ENCODE measurements at places on chromosomes 1 and 21. TPM values are rescaled to one million over a fixed set of nuclear protein-coding genes. Genes with fewer than 3 reads are reported as not detected.

DNA sequence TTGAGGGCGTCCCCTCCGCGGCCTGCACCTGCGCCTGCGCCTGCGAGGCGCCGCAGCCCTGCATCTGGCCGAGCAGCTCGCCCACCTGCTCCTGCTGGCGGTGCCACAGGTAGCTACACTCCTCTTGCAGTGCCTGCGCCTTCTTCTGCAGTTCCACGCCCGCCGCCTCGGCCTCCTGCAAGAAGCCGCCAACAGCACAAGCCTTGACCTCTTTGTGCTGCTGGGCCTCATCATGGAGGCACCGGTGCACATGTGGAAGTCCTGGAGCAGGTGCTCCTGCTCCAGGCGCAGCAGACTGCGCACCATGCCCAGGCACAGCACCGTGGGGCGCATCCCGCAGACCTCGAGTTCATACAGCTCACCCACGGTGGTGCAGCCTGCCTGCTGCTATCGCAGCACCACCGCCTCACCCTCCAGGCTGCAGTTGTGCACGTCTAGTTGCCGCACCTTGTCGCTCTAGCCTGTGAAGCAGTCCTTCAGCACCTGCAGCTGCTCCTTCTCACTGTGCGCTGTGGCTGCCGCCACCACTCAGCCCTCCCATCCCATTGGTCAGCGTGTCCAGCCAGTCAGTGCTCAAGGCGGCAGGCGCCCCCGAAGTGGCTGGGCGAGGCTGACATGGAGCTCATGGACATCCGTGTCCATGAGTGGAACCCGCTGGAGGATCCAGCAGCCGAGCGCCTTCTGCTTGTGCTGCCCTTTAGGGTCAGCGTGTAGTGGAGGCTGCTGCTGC, 12.2 kb upstream of the CD2 start:
- DNase-seq, result no peak

- DNase-seq, result no peak
Observed at GRCh38 chr1:6292102-6292501, 31.2 kb upstream of the GPR153 start.

FCAMR gene
- not detected for total RNA-seq

GRCh38 chr1:1628754-1629429, 3.1 kb upstream of the MMP23B start:
- DNase-seq, result no peak

GRCh38 chr1:103367186-103367585, 158.3 kb upstream of the RNPC3 start:
- DNase-seq, result no peak

DNA sequence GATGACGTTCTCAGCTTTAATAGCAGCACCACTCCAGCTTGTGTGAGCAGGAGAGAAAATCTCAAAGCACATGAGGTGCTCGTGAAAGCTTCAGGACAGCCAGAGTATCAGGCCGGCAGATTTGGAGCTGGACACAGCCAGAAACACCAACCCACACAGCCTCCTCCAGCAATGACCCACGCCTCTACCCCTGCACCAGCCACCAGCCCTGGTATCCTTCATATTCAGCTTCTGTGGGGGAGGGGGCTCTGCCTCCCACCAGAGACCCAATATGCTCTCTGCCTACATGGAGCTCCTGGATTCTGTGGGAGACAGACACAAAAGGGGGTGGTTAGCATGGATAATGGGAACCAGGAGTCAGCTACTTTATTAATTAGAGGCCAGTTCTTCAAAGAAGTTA, 133.6 kb upstream of the FMN2 start:
- no peak for DNase-seq

Measured in uterus (tissue), 4 donors.